Left ventricle myocardium inferior (tissue), 1 donor: ENCODE measurements at places on chromosomes 6 and 20.

DNA sequence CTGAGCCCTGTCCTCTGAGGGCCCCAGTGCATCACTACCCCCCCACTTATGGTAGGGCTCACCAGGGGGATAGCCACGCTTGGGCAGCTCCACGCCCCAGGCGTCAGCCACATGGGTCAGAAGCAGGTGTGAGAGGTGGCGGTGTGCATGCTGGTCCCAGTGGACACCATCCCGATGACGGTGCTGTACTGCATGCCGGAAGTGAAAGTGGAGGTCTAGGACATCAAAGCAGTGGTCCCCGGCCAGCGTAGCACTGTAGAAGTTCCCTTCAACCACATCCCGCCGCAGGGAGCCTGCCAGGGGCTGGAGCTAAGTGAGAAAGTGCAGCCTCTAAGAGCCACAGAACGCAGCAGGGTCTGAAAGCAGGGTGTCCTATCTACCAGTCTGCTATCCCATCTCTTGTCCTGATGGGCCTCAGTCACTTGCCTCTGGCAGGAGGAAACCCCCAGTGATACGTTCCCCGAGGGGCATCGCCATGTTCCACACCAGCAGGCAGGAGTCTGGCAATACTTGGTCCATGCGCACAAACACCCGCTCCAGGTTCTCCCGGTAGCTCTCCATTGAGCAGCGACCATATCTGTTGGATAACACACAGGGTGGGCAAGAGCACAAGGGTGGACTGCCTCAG is 2.2 kb downstream of the PCED1A start:
- H3K36me3 ChIP-seq, result peaks cover 4% of the 10 kb centered on the region
- H3K4me1 ChIP-seq, result peaks cover 29% of the 10 kb centered on the region
- no peaks in the 10 kb centered on the region for H3K27me3 ChIP-seq

DNA sequence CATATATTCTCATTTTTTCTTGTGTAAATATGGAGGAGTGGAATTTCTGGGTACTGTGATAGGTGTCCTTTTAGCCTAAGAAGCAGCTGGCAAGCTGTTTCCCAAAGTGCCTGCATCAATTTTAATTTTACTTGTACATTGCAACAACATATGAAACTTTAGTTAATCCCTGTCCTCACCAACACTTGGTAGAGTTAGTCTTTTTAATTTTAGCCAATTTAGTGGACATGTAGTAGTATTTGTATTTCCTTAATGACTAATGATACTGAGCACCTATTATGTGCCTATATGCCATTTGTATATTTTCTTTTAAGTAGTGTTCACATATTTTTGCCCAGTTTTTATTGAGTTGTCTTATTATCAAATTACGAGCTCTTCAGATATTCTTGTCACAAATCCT is 46.8 kb upstream of the NOX3 start:
- H3K4me3 ChIP-seq, result no peak overlapping the region
- no peaks in the 10 kb centered on the region for H3K27me3 ChIP-seq
- H3K4me1 ChIP-seq, result peaks cover 9% of the 10 kb centered on the region

DNA sequence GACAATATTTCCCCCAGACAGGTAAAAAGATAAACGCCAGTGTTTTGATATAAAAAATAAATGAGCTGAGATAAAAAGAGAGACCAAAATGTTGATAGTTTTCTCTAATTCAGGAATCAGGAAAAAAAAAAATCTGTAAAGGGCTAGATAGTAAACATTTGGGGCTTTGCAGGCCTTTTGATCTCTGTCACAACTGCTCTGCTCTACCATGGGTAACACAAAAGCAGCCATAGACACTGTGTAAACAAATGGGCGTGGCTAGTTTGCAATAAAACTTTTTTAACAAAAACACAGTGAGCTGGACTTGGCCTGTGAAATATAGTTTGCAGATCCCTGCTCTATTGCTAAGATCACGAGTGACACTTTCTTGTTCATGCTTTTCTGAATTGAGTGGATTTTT is 219.1 kb upstream of the STXBP5 start:
- no peak overlapping the region for H3K4me3 ChIP-seq
- no peaks in the 10 kb centered on the region for H3K4me1 ChIP-seq
- H3K27me3 ChIP-seq, result no peaks in the 10 kb centered on the region

DNA sequence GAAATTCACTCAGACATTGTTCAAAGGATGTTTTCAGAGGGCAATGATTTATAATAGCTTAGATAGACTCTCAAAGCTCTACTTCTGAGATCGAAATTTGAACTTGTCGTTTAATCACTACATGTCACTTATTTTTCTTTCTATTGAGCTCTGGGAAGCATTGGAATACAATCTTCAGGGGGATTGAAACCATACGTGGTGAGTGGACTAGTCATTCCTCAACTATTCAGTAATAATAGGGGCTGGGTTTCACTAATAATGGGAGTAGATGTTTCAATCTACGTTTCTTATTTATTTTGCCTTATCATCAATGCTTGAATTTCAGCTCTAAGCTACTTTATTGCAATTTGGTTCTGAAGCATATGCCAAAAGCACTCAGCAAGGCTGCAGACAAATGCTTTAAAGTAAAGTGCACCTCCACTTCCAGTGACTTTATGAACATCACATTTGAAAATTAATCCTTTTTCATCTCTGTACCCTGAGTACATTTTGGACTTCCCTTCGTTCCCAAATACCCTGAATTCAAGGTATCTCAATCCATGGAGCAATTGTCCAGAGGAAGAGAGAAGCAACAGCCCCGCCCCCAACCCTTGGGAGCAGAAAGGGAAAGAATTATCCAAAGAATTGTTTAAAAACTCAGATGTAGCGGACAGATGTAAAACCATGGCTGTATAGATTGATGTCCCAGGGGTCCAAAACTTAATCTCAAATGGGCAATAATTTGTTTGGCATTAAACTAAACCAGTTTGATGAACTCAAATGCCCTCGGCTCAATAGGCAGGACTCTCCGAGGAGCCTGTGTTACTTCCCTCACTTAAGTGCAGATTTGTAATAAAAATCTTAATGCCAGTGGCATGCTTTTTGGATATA is 68.1 kb downstream of the HFE start:
- peak overlapping the region; percentile 93 for H3K4me3 ChIP-seq
- H3K27me3 ChIP-seq, result no peaks in the 10 kb centered on the region
- H3K4me1 ChIP-seq, result peaks cover 31% of the 10 kb centered on the region
